Left ventricle myocardium superior (tissue), 1 donor: ENCODE measurements at places on chromosomes 3 and 15. TPM values are rescaled to one million over a fixed set of nuclear protein-coding genes. Genes with fewer than 3 reads are reported as not detected.

GRCh38 chr3:195178124-195178910, 92.6 kb downstream of the XXYLT1 start:
- peak; percentile 60 for DNase-seq

DNA sequence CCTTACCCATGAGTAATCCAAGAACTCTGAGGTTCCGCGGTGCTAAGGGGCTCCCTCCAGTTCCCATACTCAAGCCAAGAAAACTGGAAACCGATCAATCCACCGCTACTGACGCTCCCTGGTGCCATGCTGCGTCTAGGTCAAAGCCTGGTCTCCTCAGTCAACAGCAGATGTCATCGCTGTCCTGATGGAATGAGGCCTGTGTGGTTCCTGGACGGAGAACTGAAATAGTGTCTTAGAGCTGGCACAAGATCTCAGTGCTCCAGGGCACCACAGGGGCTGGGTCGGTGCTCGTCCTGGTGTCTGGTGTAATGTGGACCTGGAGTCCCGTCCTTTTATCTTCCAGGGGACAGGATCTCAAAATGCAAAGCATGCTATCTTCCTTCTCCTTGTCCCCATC, 373.9 kb upstream of the CFAP20DC start:
- DNase-seq, result no peak

DNA sequence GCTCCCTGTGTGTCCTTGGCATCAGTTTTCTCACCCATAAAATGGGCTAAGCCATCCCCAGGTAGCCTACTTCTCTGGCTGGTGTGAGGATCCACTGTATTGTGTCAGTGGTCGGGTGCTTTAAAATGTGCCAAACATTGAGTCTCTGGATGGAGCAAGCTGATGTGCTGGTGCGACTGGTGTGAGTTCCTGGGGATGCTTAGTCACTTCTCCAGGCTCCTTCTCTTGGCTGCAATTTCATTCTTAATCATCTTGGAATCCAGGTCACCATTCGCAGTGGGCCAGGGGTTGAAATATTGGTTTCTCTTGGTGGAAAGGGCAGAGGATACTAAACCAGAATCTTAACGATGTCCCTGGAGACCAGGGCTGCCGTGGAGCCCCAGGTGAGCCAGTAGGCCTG, 29.3 kb downstream of the SCN5A start:
- DNase-seq, result no peak

DNA sequence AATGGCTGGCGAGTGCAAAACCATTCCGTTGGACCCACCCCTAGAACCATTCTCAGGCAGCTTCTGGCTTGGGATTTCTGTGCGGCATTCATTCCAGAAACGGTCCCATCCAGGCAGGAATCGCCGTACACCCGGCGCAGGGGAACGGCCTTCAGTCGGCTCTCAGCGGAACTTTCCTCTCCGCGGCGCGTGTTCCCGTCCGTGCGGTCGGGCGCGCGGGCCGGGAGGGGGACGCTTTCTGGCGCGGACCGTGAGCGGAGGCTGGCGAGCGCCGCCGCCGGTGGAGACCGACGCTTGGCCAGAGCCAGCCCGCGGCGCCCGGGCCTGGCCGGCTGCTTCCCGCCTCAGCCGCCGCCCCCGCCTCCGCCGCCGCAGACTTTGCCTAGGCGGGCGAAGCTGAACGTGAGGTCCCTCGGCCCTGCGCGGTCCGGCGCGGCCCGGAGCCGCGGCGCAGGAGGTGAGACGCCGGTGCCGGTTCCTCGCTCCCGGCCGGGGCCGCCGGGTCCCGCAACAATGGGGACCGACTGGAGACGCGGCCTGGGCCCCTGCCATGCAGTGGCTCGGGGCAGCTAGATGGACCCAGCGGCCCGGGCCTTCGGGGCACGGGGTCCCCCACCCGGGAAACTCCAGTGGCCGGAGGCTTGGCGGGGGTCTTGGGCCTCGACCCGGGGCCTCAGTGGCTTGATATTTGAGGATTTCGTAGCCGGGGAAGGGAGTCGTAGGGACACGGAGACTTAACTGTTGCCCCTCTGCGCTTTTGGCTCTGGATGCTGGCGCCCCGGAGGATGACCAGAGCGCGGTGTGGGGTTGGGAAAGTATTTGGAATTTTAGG, at the start of gene RAD54L2:
RAD54L2 (plus strand) TSS at position 261 of the 832 bp plus-strand sequence. CDS start 51,702 bp downstream, outside the sequence.
- DNase-seq, result peak; percentile 92

- no peak for DNase-seq
These were observed 201.1 kb downstream of the ADAMTS17 start for GRCh38 chr15:100140527-100141308.

- no peak for DNase-seq
These were observed 54.4 kb downstream of the ATP8B4 start for GRCh38 chr15:50064673-50065072.

DNA sequence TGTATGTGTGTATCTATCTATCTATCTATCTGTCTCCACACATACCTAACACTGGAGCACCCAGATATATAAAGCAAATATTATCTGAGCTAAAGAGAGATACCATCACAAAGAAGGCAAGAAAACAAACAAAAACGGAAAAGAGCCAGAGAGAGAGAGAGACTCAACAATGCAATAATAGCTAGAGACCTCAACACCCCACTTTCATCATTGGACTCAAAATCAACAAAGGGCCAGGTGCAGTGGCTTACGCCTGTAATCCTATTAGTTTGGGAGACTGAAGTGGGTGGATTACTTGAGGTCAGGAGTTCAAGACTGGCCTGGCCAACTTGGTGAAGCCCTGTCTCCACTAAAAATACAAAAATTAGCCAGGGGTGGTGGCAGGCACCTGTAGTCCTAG, 23.4 kb downstream of the NCBP2 start:
- no peak for DNase-seq

- DNase-seq, result no peak
These were observed 883.6 kb upstream of the NR2F2 start for GRCh38 chr15:95446854-95447253.

DNA sequence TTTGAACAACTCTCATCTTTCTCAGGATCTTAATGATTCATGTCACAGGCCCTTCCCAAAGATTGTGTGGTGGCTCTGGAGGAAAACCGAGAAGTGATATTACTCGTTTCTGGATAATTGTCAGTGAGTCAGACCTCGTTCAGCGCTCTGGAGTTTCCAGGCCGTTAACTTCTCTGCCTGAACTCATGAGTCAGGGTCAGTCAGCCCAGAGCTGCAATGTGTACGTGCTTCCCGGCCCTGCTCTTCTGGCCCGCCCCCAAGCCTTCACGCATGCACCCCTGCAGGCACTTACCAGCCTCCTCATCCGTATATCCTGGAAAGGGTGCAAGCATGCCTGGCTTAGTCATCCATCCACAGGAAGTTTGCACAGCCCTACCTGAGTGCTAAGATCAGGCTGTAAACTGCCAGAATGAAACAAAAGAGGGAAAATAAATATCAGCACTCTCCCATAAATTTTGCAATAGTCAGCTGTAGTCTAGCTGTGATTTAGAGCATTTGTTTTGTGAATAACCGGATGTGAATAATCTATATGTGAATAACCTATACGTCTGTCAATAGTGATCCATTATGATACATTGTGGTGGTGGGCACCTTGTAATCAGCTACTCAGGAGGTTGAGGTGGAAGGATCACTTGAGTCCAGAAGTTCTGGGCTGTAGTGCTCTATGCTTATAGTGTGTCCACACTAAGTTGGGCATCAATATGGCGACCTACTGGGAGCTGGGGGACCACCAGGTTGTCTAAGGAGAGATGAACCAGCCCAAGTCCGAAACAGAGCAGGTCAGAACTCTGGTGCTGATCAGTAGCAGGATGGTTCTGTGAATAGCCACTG, 35.3 kb upstream of the SEMA4B start:
- peak; percentile 49 for DNase-seq

DNA sequence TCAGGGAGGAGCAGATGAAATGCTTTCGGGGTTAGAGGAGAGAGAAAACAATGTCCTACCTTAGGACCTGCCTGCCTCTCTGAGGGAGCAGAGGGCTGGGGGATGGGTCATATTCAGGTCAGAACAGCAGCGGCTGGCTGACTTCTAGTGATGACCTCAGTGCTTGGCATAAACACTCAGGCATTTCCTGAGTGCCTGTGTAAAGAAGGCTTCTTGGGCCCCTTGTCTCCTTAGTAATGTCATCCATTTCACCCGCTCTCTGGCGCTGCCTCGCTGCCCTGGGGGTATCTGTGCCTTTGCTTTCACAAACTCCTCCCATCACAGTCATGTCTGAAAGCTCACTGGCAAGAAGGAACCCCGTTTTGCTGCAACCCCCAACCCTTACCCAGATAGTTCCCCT, 82.9 kb upstream of the GSK3B start:
- peak; percentile 49 for DNase-seq

DNA sequence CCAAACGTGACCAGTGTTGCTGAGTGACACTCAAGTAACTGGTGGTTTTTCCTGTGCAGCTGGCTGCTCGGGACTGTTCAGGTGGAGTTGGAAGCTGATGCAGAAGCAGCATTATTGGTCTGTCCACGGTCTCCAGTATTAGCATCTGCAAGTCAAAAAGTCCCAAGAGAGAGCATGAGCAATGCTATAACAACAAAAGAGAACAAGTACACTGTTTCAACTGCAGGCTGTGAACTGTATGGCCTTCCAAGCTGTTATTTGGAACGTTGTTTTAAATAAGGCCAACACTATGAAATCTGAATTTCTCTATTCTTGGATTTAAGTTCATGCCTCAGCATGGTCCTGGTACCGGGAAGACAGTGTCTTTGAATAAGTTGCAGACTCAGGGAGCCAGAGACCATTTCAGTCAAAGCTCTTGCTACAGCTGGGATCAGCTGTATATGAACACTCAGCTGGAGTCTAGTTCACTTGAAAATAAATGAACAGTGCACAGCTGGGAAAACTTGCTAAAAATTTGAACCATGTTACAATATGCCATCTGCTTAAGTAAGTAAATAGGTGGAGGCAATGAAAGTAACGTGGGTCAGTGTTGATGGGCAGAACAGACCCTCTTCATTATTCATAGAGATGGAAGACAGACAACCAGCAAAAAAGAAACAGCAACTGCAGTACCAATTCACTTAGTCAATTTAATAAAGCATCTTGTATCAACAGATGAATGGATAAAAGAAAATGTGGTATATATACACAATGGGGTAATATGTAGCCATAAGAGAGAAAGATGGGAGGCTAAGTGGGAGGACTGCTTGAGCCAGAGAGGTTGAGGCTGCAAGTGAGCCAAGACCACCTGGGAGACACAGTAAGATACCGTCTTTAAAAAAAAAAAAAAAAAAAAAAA, 45.1 kb downstream of the NR1I2 start:
- DNase-seq, result no peak

GRCh38 chr3:30952786-30953185, 58.3 kb upstream of the GADL1 start:
- DNase-seq, result no peak

DNA sequence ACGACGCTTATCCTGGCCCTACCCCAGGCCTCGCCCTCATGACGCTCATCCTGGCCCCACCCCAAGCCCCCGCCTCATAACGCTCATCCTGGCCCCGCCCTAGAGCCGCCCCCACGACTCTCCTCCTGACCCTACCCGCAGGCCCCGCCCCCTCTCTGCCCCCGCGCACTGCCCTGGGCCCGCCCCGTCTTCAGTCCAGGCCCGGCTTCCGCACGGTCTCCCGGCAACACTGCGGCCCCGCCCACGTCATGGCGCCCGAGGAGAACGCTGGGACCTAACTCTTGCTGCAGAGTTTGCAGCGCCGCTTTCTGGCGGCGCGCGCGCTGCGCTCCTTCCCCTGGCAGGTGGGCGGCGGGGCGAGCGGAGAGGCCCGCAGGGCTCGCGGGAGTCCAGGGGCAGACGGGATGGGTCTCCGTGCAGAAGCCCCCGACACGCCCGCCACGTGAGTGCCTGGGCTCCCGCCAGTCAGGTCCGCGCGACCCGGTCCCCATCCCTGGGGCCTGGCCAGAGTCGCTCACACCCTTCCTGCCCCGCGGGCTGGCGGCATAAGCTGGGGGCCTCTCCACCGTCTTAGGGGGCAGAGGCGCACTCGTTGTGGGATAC, 52.5 kb upstream of the ROPN1B start:
- DNase-seq, result peak; percentile 100

DNA sequence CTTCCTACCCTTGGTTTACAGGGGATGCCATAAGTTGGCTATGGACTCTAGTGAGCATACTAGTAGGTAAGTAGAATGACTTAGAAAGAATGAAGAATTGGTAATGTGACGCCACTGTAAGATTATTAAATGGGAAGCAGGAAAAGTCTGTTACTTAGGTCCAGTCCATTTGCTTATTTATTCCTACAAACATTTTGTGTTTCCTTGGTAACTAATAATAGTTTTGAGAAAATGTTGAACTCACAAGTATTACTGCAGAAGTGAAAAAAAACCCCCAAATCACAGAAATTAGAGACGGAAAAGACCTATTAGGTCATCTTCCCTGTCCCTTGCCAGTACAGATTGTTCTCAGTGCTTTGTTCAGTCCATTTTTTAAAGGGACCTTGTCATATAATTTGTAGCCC, 63.5 kb downstream of the CMSS1 start:
- no peak for DNase-seq

DNA sequence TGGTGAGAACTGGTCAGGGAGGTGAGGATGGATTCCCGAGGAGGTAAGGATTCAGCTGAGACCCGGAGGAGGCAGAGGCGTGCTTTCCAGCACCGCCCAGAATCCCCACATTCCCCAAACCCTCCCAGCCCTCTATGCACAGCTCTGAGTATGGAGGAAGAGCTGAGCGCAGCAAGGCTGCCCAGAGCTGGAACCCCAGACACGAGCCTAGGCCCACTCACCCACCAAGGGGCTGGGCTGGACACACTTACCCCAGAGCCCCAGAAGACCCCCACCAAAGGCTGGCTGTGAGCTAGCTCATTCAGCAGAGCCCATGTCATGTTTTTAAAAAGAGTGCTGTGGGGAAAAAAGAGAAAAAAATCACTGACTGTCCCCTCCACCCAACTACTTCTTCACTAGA, 271.5 kb downstream of the XXYLT1 start:
- no peak for DNase-seq

GRCh38 chr15:64766058-64766457, 9.3 kb downstream of the RBPMS2 start:
- no peak for DNase-seq

DNA sequence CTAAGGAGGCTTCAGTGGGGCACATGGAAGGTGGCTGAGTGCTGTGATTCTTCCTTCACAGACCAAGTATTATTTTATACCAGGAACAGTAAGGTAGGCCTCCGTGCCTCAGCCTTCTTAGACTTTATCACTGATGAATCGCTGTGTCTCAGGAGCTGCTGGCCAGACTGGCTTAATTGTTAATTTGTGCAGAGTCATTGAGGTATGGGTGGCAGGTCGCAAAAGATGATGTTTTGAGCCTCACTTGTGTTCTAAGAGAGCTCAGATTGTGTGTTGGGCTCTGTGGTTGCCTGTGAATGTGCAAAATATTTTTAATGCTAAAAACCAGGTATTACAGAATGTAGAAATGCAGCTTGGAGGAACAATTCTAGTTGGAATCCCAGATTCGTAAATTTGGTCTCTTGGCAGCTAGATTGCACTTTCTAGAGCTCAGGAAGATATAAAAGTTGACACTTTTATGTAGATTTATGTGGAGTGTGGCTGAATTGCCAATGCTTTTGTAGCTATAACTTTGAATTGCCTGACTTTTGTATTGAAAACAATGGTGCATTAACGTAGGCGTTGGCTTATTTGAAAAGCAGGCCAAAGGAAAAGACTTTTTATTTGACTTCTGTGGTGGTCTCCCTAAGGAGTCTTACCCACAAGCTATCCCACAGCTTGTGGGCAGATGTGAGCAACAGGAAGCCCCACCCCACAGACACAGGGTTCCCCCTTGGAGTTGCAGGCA, 53.4 kb downstream of the LARS2 start:
- no peak for DNase-seq

The ACTRT3 gene
- total RNA-seq, result 0.72 TPM

The DNAH12 gene
- 0.02 TPM for total RNA-seq

The TICRR gene
- 0.12 TPM for total RNA-seq

The TM4SF4 gene
- not detected for total RNA-seq

The DAZL gene
- not detected for total RNA-seq

The BFSP2 gene
- not detected for total RNA-seq

The PLA2G4F gene
- total RNA-seq, result 5.2 TPM

The MNS1 gene
- total RNA-seq, result 1.0 TPM

The CCR1 gene
- 2.4 TPM for total RNA-seq

The TBC1D2B gene
- 11.9 TPM for total RNA-seq

The ENTPD3 gene
- total RNA-seq, result 0.12 TPM
